Thoracic aorta endothelial cell (primary cell): ENCODE measurements at places on chromosomes 1 and 21. TPM values are rescaled to one million over a fixed set of nuclear protein-coding genes. Genes with fewer than 3 reads are reported as not detected.

TSSK3 gene
- 0.27 and 0.65 TPM in 2 replicates for total RNA-seq

GPR37L1 gene
- total RNA-seq = not detected in 2 replicates

TMEM82 gene
- total RNA-seq = not detected in 2 replicates

MYCL gene
- 2.1 and 3.0 TPM in 2 replicates for total RNA-seq

BEST4 gene
- total RNA-seq = 0.07 TPM in 1 of 2 replicates, not detected in the other

DHCR24 gene
- total RNA-seq = 116 and 244 TPM in 2 replicates

GNPAT gene
- 69.0 and 81.2 TPM in 2 replicates for total RNA-seq

LCE1B gene
- total RNA-seq = 0.22 TPM in 1 of 2 replicates, not detected in the other

FCGR3B gene
- not detected in 2 replicates for total RNA-seq

ANGPTL3 gene
- total RNA-seq = 0.07 TPM in 1 of 2 replicates, not detected in the other

FMO3 gene
- total RNA-seq = not detected in 2 replicates

AVPR1B gene
- not detected in 2 replicates for total RNA-seq

WLS gene
- 109 and 140 TPM in 2 replicates for total RNA-seq
